SK-N-SH (cell line): ENCODE measurements at places on chromosomes 7 and 10. TPM values are rescaled to one million over a fixed set of nuclear protein-coding genes. Genes with fewer than 3 reads are reported as not detected.

Gene KCNIP2
- polyA plus RNA-seq = 1.0 and 1.8 TPM in 2 replicates

Gene CYP3A4
- not detected in 2 replicates for polyA plus RNA-seq

Gene OAT
- 65.7 and 97.6 TPM in 2 replicates for polyA plus RNA-seq

Gene ZNF467
- polyA plus RNA-seq = 2.6 and 4.1 TPM in 2 replicates

Gene DNAJC9
- 23.9 and 27.3 TPM in 2 replicates for polyA plus RNA-seq

- no peak for DNase-seq
- no peaks in the 10 kb centered on the region for H3K4me1 ChIP-seq
- peaks cover 92% of the 10 kb centered on the region for H3K27me3 ChIP-seq
- no peaks in the 10 kb centered on the region for H3K36me3 ChIP-seq
These were observed 10.6 kb downstream of the GLI3 start for GRCh38 chr7:42226354-42226941.

GRCh38 chr10:62665771-62666170 lies 138.7 kb upstream of the ADO start:
- no peaks in the 10 kb centered on the region for H3K36me3 ChIP-seq
- no peak overlapping the region for H3K27ac ChIP-seq
- H3K4me3 ChIP-seq = no peak overlapping the region
- H3K4me1 ChIP-seq = no peaks in the 10 kb centered on the region

DNA sequence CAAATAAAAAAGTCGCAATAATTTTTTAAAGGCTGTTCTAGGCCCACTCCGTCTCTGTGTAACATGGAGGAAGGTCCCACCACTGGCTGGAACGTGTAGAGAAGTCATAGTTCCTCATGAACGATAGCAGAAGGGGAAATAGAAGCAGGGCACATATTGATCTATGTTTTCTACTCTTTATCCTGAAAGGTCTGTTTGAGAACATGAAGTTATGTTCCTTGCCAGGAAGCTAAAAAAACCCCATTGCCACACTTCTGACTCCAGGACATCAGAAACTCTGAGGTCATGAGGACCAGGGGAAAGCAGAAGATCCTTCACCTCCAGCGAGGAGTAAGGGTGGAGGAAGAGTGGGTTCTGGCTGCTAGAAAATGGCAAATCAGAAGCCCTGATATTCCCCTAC lies 10.8 kb downstream of the ANKRD22 start:
- no peaks in the 10 kb centered on the region for H3K27me3 ChIP-seq
- H3K27ac ChIP-seq = no peak overlapping the region
- H3K4me3 ChIP-seq = no peak overlapping the region
- H3K4me1 ChIP-seq = no peaks in the 10 kb centered on the region

GRCh38 chr7:12504149-12504548 lies 66.4 kb upstream of the SCIN start:
- H3K36me3 ChIP-seq = no peaks in the 10 kb centered on the region
- H3K4me3 ChIP-seq = no peak overlapping the region
- H3K27me3 ChIP-seq = no peaks in the 10 kb centered on the region
- DNase-seq = no peak
- H3K27ac ChIP-seq = no peak overlapping the region
